ENCODE measurements at places on chromosomes 2 and 18.

DNA sequence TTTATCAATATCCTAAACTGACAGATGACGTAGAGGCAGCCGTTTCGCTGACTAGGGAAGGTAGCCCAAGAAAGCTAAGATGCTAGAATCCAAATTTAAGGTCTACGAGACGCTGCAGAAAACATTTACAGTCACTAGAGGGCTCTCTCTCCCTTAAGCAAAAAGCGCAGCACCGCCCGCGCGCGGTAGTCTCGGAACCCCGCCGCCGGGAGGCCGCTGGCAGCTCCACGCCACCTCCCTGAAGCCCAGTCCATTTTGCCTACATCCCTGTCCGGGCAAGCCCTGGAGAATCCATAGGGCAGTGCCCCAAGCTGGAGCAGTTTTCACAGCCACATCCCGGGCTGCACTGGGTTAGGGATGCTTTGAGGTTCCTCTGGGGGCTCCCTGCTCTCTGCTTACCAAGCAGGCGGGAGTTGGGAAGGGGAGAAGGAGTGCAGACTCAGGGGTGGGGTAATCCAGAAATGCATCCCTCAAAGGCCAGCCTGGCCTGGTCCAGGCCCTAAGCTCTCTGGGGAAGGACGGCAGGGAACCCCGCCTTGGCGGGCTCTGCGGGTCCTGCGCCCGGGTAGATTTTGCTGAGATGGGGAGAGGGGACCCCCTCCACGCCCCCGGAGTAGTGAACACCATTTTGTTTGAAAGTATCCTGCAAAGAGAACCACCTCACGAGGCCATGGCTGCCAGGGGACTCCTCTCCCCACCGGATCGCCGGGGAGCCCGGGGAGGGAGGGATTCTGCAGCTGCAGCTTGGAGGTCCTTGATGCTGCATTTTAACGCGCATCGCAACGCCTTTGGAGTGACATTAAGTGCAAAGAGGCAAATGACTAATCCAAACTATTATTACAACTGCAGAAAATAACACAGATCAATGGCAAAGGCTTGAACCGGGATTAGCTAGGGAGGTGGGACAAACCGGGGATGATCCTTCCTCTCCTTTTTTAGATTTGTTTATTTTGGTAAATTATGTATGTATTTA, 1.3 kb upstream of the DPYSL5 start:
- DNase-seq = no peak

DNA sequence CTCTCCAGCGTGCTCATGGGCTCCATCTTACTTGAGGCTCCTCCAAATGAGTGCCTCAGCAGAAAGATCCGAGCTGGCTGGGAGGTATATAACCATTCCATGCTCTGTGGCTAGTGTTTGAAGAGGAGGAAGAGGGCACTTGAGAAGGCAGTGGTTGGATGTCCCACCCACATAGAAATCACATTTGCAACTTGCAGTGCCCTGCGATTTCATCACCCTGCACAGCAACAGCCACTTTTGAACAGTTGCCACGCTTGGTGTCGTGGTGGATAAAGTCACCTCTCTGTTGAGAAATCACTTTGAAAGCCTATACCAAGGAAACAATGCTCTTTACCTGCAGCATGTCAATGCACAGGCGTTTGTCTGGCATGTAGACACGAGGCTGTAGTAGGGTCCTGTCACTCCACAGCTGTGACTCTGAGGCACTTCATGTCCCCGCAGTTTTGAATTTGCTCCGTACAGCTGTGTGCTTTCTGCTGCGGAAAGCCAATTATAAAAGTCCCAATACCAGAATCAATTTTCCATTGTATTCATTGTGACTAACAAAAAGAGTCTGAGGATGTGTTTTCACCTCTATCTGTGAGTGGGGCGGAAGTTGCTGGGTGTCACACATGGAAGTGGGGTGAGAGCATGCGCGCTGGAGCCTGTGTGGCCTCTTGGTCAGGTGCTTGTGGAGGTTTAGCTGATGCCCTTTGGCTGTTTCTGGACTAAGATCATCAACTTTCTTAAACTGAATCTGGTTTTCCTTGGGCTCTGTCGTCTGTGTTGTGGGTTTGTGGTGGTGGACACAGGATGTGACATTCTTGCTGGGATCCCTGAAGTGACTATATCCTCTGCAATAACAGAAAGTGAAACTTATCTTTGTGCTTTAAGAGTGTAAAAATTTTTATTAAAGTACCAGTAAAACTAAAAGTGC, 2.8 kb downstream of the CNDP2 start:
- peak; percentile 49 for DNase-seq

DNA sequence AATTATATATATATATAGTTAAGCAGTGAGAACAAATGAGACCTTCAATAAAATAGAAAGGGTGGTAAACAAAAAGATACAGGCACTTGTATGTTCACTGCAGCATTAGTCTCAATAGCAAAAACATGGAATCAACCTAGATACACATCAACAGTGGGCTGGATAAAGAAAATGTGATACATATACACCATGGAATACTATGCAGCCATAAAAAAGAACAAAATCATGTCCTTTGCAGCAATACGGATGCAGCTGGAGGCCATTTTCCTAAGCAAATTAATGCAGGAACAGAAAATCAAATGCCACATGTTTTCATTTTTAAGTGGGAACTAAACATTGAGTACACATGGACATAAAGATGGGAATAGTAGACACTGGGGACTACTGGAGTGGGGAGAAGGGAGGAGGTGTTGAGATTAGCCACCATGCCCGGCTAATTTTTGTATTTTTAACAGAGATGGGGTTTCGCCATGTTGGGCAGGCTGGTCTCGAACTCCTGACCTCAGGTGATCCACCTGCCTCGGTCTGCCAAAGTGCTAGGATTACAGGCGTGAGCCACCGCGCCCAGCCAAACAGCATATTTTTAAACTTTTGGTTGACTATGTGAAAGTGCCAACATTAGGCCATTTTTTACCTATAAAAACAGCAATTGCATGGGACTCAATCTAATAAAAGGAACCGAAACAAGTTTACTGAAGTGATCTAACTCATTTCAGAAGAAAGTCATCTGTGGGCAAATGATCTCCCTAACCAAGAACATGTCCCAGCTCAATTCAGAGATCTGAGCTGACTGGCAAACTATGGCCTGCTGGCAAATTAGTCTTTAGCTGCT, 23.7 kb downstream of the ICA1L start:
- no peak for DNase-seq

DNA sequence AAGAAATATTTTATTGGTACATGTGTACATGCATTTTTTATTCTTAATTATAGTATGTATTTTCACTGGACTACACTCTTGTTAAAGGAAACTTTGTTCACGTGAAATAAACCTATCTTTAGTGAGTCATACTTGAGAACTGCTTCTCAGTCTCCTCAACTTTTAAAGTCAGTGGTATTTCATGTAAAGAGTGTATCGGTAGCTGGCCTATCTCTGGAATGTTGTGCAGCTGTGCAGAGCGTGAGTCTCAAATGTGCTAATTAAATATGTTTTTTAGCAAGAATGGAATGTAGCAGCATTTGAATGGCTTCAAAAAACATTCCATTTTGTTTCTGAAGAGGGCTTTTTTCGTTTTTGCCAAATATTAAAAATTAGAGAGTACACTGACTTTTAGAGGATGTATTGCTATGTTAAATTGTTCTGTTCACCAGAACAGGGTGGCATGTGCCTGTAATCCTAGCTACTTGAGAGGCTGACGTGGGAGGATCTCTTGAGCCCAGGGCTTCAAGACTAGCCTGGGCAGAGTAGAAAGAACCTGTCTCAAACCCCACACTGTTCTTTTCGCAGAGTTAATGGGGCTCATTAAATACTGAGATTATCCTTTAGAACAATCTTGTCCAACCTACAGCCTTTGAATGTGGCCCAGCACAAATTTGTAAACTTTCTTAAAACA, 14.3 kb downstream of the SPTBN1 start:
- no peak for DNase-seq

GRCh38 chr2:26932974-26933373, 37.5 kb upstream of the MAPRE3 start:
- DNase-seq = no peak

GRCh38 chr2:175475130-175475529, 293.6 kb upstream of the ATP5MC3 start:
- DNase-seq = no peak

DNA sequence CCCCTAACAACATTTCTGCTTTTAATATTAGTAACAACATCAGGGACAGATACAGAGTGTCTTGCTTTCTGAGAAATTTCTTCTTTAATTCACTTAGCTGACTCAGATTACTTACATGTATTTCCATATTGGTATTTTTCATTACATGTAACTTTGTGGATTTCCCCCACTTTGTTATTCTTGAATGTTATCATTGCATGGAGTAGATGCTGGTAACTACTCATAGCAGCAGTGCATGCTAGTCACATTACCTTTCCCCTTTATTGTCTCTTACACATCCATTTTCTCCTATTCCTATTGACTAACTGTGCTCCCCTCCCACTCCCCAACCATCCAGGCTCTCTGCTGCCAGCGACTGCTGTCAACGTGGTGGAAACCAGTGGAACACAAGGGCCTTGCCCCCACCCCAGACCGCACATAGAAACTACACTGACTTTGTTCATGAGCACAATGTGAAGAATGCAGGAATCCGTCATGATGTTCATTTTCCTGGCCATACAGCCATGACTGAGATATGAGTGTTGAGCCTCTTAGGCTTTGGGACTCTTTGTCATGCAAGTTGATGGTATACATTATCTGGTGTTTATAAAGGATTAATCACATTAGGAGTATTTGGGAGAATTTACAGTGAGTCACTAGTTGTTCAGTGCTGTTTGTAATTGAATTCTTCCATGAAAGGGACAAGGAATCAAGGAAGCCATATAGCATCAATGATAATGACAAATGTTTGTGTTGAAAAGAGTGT, 91.0 kb downstream of the EPB41L5 start:
- no peak for DNase-seq

- DNase-seq = no peak
Measured at GRCh38 chr18:1018181-1018681, 113.6 kb downstream of the ADCYAP1 start.

DNA sequence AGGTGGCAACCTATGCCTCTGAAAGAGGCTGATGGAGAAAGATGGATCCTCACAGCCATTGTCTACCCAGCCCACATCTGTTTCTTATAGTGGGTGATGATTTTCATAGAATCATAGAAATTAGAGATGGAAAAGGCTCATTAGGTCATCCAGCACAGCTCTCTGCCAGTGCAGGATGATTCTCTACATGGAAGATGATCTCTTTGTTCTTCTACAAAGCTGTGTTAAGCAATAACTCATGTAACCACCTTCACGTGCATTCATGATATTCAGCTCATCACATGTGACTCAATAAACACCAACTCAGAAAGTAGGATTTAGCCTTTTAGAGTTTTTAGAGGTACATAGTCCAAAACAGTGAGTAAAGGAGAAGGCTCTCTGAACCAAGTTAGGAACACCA, 539.4 kb upstream of the ID2 start:
- no peak for DNase-seq

- DNase-seq = no peak
Measured at GRCh38 chr2:15293262-15293937, 267.7 kb downstream of the NBAS start.

GRCh38 chr2:135709992-135710391, 31.7 kb upstream of the UBXN4 start:
- DNase-seq = peak; percentile 46

- DNase-seq = no peak
Measured at GRCh38 chr2:43025709-43026295, 200.6 kb downstream of the ZFP36L2 start.

GRCh38 chr2:110973262-110973661, 147.5 kb upstream of the BCL2L11 start:
- no peak for DNase-seq

DNA sequence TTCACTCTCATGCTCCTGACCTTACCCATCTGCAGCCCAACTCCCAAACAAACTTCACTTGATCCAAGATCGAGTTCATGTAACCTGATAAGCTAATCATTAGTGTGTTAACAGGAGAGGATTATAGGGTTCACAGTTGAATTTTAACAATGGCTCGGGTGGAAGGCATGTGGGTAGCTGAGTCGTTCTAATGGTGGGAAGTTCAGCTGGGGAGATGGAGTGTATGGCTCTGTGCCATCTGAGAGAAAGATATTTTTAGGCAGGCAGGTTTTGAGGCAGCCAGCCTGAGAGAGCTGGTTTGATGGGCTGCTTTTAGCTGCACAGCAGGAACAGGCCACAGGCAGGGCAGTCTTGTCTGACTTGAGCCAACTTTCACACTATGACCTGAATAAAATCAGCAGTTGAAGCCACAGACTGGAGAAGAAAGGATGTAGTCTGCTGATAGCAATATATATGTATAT, 17.7 kb upstream of the NFE2L2 start:
- no peak for DNase-seq

DNA sequence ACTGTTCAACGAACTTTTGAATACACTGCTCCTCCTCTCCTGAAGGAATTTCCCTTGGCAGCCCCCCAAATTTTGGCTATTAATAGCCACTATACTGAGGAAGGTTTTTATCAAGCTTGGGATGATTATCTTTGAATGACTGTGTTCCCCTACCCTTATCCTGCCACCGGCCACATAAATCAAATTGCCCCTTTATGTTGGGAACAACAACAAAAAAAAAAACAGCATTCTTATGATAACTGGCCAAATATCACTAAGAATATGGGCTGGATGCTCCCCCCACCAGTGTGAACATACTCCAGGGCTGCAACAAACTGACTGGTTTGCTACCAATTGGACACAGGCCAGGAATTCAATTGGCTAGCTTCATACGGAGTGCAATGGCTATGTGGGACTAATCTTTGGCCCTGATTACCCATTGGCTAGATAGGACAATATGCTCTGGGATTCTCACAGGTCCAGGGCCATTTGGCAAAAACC, 20.6 kb downstream of the DUSP11 start:
- no peak for DNase-seq

DNA sequence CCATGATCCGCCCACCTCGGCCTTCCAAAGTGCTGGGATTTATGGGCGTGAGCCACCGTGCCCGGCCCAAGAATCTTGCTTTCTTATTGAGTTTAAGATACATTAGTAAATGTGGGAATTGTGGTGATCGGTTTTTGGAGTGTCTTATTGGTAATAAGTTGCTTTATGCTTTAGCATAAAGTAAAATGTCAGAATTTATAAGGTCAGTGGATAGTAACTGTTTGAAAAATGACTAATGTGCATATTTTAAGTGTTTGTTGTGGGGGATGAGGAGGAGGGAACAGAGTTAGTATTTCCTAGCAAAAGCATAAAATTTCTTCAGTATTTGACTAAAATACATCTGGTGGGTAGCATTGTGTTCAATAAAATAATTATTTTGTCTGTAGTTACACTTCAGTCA, 77.4 kb downstream of the SLC39A10 start:
- DNase-seq = no peak

Measured in stimulated activated CD8-positive, alpha-beta memory T cell treated with anti-CD3 and anti-CD28 coated beads, Interleukin-15, amount 100 ng/mL, for 24 hours (primary cell).